Stimulated activated CD4-positive, alpha-beta T cell treated with anti-CD3 and anti-CD28 coated beads, Interleukin-2, amount 100 ng/mL, for 4 hours (primary cell): ENCODE measurements at places on chromosomes 2 and 18.

GRCh38 chr18:76801567-76802505, 20.5 kb upstream of the ZNF236 start:
- no peak for DNase-seq

DNA sequence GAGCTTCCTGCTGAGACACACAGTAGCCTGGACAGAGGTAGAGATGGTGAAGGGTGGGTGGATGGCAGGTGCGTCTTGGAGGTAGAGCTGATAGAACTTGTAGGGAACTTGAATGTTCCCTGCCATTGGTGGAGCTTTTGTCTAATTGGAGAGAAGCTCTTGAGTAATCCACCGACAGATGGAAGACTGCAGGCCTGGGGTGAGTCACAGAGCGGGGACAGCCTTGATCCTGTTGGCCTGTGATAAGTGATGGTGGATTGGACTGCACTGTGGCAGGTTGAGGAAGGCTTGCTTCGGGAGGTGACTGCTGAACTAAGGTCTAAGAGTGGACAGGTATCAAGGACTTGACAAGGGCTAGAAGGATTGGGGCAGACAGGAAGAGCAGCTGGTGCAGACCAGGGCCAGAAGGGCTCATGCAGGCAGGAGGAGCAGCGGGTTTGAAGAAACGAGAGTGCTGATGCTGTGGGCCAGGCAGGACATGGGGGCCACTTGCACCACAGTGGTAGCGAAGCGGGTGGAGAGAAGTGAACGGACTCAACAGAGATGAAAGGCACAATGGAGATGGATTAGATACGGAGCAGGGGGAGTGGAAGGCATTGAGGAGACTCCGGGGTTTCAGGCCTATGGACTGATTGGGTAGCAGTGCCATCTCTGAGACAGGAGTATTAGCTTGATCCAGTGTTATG, 16.3 kb downstream of the CABLES1 start:
- DNase-seq = no peak

- no peak for DNase-seq
Measured at GRCh38 chr2:232586943-232587505, 36.5 kb downstream of the EIF4E2 start.

DNA sequence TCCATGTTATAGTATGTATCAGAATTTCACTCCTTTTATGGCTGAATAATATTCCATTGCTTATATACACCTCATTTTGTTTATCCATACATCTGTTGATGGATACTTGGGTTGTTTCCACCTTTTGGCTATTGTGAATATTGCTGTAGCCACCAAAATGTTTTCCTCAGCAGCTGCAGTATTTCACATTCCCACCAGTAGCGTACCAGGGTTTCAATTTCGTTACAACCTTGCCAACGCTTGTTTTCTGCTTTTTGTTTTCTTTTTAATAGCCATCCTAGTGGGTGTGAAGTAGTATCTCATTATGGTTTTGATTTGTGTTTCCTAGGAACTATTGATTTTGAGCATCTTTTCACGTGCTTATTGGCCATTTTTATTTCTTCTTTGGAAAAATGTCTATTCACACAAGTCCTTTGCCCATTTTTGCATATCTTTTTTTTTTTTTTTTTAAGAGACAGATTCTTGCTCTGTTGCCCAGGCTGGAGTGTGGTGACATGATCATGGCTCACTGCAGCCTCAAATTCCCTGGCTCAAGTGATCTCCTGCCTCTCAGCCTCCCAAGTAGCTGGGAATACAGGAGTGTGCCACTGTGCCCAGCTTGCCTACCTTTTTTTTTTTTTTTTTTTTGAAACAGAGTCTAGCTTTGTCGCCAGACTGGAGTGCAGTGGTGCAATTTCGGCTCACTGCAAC, 14.2 kb downstream of the UBXN2A start:
- DNase-seq = no peak

DNA sequence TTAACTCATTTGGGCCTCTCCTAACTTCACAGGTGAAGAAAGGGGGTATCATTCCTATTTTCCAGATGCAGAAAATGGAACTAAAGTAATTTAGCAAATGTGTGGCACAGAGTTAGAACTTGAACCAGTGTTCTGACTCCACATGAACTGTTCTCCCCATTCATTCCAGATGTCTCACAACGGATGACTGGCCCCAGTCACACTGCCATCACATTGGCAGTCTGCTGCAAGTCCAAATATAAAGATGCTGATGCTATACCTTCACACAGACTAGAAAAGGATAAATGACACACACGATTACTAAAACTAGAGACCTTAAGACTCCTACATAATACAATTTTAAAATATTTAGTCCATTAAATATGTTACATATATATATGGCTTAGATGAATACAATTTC, 195.7 kb downstream of the NBAS start:
- DNase-seq = no peak

- DNase-seq = no peak
Measured at GRCh38 chr18:79471046-79471445, 75.3 kb downstream of the NFATC1 start.

DNA sequence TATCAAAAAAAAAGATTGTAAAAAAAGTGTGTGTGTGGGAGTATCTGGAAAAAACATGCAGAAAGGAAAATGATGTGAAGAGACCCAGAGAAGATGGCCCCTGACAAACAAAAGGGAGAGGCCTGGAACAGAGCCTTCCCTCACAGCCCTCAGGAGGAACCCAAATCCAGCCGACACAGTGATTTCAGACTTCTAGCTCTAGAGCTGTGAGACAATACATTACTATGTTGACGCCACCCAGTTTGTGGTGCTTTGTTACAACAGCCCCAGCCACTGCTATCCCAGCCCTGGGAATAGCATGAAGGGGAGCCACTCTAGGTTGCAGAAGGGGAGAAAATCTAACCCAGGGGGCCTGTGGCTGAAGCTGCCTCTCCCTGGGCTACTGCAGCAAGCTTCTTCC, 59.0 kb upstream of the ZBTB7C start:
- DNase-seq = no peak

DNA sequence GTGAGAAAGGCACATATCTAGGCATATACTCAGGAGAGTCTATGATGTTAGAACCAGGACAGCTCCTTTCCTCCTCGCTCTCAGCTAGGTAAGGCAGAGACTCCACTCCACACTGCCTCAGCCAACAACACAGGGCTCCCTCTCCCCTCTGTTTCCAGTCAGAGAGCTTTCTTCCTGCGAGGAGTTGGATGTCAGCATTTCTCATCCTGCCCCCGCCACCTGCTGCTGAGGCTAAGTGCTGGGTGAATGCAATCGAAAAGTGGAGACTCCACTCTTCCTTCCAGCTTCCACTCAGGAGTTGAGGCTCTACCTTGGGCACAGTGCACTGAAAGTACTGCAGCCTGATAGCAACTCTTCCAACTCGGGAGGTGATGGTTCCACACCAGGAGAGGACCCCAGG, 177.2 kb upstream of the RAB6C start:
- DNase-seq = no peak

DNA sequence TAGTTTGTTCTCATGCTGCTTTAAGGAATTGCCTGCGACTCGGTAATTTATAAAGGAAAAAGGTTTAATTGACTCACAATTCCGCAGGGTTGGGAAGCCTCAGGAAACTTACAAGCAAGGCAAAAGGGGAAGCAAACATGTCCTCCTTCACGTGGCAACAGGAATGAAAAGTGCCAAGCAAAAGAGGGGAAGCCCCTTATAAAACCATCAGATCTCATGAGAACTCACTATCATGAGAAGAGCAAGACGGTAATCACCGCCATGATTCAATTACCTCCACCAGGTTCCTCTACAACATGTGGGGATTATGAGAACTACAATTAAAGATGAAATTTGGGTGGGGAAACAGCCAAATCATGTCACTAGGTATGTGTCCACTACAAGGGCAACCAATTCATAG, 53.9 kb downstream of the MAP4K3 start:
- no peak for DNase-seq

DNA sequence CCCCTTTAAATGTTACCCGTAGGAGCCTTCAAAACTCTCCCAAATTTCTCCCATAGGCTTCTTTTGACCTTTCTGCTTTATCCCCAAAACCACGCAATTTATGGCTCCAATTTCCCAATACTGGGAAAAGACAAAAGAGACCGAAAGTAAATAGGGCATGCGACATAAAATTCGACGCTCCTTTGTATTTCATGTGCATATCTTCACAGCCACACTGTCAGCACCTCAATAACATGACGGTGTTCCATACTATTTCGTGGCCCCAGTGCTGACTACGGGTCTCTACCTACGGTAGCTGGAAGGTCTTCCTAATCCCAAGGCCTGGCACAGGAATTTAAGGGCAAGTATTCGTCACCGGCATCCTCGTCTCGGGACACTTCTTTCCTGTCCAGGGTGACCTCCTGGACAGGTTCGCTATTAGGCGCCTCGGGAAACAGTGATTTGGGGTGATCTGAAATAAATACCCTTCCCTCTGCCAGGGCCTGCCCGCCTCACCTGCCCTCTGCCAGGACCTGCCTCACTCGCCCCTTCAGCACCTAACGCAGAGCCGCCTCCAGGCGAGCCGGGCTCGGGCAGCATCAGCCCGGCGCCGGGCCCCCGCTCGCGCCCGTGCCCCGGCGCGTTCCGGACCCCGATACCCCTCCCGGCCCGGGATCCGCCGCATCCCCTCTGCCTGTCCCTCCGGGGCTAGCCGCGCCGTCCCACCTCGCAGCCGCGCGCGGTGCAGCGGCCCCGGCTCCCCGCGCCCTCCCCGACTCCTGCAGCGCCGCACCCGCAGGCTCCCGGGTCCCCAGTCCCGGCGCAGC, 680 bp downstream of the DTNB start:
- peak; percentile 61 for DNase-seq

- DNase-seq = no peak
Measured at GRCh38 chr2:4528773-4529172, 825.4 kb downstream of the DCDC2C start.

- no peak for DNase-seq
Measured at GRCh38 chr2:64283006-64283570, 138.9 kb upstream of the PELI1 start.

DNA sequence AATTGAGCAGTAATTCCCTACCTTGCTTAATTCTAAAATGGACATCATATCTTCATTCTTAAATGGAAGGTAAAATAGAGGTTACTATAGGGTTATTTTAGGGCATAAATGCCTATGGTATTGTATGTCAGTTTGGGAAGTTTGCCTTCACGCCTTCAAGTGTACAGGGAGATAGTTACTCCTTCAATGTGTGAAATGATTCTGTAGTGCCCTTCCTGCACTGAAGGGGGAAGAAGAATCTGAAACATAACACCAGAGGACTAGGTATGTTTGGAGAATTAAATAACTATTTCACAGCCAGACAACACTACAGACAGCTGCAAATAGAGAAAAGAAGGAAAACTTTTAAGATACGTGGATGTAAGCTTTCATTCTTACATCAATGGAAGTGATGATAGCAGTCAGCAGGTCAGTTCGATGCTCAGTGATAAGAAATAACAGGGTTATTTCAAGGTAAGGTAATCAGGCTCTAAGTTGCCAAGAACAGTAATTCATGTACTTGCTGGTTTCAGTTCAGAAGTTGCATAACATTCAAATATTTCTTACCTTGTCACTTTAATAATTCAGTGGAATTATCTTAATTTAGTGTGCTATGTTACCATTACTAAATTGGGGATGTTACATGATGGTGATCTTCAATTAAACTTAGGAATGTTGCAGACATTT, 4.0 kb downstream of the PKP4 start:
- no peak for DNase-seq

DNA sequence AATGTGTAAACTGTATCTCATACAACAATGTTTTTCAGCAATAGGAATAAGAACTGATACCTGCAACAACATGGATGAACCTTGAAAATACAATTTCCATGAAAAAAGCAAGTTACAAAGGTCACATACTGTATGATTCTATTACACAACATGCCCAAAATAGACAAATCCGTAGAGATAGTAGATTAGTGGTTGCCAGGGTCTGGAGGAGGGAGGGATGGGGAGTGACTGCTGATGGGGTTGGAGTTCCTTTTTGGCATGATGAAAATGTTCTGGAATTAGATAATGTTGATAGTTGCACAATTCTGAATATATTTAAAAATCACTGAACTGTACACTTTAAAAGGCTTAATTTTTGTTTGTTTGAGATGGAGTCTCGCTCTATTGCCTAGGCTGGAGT, 33.8 kb downstream of the UBXN4 start:
- DNase-seq = no peak

DNA sequence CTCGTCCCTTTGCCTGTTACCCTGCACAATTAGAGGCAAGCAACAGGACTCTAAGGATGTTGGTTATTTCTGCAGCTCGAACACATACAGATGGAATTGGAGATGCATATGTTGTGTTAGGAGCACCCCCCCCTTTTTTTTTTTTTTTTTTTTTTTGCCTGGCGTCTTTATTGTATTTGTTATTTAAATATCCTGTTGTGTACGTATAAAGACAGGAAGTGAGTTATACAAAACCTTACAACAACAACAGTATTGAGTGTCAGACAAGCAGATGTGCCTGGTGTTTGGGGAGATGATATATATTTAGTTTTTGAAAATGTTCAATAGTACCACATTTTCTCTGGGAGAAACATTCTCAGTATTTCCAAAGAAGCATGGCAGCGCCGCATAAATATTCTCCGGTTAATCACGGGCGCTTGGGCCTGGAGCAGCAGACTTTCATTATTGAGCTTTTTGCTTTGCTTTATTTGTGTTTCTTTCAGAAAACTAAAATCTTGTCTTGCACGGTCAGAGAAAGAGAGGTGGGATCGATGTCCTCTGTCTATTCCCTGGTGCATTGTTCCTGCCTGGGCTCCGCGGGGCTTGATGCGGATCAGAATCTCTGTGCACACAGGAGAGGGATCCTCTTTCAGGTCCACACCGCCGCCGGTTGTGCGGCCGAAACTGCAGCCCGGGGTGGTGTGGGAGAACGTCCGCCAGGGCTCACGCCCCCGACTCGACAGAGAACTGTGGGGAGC, 23.2 kb upstream of the ZNF516 start:
- no peak for DNase-seq

- no peak for DNase-seq
Measured at GRCh38 chr2:164655750-164656149, 34.5 kb upstream of the GRB14 start.

- DNase-seq = no peak
Measured at GRCh38 chr2:241992753-241993152, 123.2 kb downstream of the RTP5 start.

DNA sequence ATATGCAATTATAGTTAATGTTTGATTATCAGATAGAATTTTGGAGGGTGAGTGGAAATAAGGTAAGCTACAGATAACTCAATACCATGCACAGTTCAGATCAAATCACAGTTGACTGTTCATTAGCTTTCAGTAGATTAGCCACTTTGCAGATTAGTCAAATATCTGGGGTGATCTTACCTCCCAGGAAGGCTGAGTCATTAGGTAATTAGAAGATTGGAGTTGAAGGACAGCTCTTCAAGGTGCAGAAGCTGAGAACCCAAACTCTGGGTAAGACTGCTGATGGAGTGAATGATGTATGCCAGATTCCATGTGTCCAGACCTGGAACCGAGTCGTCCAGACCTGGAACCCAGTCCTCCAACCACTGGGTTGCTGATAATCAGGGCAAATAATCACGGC, 262.8 kb upstream of the UBE2E3 start:
- DNase-seq = no peak

DNA sequence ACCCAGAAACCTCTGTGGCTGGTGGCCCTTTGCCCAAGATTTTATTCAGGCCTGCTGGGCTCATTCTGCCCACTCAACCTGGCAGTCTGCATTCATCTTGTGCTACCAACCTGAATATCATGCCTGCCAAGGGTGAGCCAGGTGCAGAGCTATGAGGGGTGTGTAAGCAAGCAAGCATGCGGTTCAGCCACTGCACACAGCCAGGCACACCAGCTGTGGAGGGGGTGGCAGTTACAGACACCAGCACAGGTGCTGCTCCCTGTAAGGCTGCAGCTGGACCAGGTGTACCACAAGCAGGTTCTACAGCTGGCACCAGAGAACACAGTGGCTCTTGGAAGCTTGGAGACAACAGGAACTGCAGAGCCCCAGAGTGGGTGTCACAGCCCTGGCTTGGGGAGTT, 633.2 kb downstream of the FBXO15 start:
- no peak for DNase-seq
